ENCODE measurements at places on chromosomes 3 and 15.

DNA sequence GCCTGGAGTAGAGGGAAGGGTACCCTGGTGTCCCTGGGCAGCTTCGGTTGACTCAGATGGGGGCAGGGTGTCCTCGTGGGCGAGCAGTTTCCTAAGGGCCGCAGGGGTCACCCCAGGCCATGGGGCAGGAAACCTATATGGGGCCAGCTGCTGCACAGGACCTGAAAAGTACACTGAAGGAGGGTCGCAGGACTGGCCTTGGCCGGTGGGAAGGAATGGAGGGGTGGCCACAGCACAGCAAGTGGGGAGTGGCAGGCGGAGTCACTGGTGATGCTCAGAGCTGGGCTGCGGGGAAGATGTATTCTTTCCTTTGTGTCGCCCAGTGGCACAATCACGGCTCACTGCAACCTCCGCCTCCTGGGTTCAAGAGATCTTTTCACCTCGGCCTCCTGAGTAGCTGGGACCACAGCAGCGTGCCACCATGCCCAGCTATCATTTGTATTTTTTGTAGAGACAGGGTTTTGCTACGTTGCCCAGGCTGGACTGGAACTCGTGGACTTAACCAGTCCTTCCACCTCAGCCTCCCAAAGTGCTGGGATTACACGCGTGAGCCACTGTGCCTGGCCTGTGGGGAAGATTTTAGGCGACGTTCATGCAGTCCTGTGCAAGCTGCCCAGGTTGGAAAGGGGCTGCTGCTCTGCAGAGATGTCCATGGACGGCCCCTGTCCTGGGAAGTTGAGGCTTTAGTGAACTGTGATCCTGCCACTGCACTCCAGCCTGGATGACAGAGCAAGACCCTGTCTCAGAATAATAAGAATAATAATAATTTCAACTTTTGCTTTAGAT lies 57.2 kb downstream of the EFCAB12 start:
- DNase-seq = no peak

GRCh38 chr3:187789872-187790271 lies 44.6 kb upstream of the BCL6 start:
- no peak for DNase-seq

GRCh38 chr3:35633332-35634124 lies 5.8 kb upstream of the ARPP21 start:
- no peak for DNase-seq

DNA sequence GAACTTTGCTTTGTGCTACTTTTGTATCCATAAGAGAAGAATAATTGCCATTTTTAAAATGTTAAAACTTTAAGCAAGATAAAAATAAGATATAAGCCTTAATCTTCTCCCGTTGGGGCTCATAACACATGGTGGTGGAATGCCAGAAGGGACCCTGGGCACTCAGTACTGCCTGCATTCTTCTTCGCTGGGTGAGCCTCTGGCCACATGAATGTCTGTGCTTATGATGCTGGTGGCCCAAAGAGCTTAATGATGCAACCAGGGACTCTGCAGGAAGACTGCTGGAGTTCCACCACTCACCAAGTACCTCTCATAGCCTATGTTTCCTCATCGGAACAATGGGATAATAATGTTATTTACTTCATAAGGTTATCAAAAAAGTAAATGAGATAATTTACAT lies 103.6 kb downstream of the ERC2 start:
- no peak for DNase-seq

GRCh38 chr3:195860456-195860855 lies 47.9 kb downstream of the TNK2 start:
- no peak for DNase-seq

GRCh38 chr3:195120267-195120601 lies 150.7 kb downstream of the XXYLT1 start:
- DNase-seq = no peak

DNA sequence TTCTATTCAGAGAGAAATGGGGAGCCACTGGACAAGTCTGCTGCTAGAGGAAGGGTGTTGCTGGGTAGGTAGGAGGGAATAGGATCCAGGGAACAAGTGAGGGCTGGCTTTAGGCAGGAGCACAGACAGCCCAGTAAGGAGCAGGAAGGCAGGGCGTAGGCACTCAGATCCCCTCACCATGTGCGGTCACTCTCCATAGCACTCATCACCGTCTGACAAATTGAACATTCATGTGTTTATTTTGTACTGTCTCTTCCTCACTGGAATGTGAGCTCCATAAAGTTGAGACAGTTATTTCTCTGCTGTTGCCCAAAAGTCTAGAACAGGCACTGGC lies 24.2 kb upstream of the LRRC34 start:
- DNase-seq = no peak

DNA sequence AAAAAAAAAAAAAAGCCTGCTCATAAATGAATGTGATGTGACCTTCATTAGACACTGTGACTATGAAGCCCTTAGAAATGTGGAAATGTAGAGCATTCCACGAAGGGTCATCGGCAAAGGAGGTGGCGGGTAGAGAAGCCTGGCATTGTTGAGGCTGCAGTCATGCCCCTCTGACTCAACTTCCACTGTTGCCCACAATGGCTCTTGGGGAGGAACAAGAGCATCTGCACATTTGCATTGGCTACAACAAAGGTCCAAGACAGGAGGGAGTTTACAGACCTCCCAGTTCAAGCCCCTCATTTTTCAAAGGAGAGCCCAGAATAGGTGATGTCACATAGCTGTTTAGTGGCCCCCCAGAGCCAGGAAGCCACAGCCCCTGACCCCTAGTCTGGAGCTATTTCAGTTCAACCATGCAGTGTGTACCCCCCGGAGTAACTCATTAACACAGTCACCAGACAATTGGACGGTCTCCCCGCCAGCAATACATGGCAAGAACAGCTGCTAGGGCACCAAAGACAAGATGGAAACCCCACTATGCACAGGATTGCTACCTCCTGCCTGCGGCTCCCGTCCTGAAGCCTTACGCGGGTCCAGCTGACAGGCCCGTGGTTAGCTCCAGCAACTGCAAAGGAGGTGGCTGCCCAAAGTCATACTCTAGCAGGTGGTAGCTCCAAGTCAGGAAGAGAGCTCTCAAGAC lies 56.2 kb downstream of the SH3BP5 start:
- DNase-seq = no peak

GRCh38 chr15:94053626-94054025 lies 177.7 kb upstream of the MCTP2 start:
- no peak for DNase-seq

- DNase-seq = no peak
Measured at GRCh38 chr3:175902226-175902625, 1043.1 kb downstream of the NAALADL2 start.

DNA sequence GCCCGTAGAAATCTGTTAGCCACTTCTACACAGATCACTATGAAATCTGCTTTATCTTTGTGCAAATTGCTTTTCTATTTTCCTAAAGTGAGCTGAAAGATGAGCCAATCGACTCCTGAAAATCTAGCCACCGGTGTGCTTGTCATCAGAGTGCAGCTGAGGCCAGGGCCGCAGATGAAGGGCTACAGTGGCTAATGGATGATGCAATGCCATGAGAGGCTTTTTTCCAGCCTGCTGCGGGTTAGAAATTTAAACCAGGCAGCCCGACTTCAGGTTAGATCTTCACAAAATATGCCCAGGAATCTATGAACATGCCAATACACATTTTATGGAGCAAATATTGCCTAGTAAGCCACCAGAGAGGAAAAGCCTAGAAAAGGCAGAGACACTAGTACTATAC lies 948.2 kb upstream of the CFAP20DC start:
- no peak for DNase-seq

DNA sequence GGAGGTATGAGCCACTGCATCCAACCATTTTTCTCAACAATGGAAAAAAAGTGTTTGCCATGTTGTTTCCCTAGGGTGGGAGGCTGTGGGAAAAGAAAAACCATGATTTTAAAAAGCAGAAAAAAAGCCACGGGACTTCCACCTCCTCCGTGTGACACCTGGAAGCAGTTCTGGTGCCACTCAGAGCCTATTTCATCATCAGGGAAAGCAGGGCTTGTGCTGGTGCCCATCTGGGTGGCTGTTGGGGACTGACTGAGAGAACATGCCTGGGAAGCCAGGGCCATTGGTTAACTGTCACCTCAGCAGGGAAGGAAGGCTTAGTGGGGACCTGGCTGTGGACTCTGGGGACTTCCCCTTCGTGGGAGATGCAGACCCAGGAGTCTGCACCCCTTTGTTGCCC lies 7.3 kb downstream of the RNU5B-1 start:
- no peak for DNase-seq

GRCh38 chr15:40930430-40931299 lies 1.5 kb downstream of the DLL4 start:
- no peak for DNase-seq

- DNase-seq = no peak
Measured at GRCh38 chr3:12139111-12139511, 19.6 kb downstream of the TIMP4 start.
